H54 (cell line): ENCODE measurements at places on chromosomes 11 and 22.

DNA sequence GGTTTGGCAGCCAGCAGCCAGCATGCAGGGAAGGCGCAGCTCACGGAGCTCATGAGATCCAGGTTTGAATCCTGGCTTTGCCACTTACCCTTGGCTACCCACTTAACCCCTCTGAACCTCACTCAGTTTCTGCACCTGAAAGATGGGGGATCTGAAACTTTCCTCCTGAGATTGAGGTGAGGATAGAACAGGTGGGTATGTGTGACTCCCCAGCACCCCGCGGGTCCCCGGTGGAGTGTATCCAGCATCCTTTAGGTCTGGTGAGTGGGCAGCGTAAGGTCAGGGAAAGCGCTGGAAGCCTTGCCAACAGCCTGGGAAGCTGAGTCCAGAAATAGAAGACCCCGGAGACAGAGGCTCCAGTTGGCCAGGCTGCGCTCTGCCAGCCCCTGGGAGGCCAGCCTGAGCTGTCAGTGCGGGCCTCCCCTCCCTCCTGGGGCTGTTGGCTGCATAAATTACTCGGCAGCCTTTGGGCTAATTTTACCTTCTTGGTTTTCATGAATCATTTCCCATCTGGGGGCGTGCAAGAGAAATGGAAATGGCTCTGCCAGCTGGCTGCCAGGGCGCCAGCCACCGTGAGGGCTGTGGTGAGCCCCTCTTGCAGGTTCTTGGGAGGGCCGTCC lies 17.6 kb downstream of the PRDM11 start:
- DNase-seq = no peak

GRCh38 chr11:134008634-134009071 lies 51.9 kb upstream of the IGSF9B start:
- DNase-seq = no peak

GRCh38 chr11:72009156-72009555 lies 10.4 kb downstream of the IL18BP start:
- no peak for DNase-seq

- no peak for DNase-seq
These were observed 644.4 kb downstream of the TBC1D22A start for GRCh38 chr22:47406896-47407295.

DNA sequence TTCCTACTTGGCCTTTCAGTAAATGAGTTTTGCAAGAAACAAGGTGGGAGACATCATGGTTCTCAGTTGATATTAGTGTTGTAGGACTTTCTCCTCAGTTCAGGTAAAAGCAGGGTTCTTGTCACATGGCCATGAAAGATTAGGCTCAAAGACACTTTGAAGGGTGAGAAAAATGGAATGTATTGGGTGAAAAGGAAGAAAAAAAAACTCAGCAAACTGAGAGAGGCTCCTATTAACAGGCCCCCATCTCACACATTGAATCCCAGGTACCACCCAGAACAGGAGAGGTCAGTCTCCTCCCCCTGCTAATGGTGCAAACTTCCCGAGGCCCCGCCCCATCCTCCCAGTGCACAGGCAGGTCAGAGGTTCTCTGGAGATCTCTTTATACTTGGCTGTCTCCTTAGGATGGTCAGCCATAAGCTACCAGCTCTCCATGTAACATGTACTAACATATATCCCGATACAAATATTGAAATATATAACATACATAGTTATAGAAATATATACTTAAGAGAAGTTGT lies 62.2 kb downstream of the MICAL2 start:
- DNase-seq = no peak

DNA sequence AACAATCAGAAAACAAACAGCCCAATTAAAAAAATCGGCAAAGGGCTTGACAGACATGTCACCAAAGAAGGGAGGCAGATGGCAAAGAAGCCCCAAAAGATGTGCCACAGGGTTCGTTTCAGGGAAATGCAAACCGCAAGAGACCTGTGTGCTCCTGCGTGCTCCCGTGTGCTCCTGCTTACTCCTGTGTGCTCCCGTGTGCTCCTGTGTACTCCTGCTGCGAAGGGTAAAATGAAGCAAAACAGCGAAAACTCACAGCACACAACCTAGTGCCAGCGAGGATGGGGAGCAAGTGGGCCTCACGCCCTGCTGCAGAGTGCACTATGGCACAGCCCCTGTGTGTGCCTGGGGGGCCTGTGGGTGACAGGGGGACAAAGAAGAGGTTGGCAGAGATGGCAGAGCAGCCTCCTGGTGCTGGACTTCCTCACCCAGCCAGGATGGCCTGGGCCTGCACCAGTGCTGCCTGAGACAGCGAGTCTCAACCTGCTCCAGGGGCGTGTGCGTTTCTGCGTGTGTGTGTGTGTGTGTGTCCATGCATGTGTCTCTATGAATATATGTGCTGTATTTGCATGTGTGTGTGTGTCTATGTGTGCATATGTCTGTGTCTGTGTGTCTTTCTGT lies 14.0 kb downstream of the ASCL2 start:
- DNase-seq = no peak

DNA sequence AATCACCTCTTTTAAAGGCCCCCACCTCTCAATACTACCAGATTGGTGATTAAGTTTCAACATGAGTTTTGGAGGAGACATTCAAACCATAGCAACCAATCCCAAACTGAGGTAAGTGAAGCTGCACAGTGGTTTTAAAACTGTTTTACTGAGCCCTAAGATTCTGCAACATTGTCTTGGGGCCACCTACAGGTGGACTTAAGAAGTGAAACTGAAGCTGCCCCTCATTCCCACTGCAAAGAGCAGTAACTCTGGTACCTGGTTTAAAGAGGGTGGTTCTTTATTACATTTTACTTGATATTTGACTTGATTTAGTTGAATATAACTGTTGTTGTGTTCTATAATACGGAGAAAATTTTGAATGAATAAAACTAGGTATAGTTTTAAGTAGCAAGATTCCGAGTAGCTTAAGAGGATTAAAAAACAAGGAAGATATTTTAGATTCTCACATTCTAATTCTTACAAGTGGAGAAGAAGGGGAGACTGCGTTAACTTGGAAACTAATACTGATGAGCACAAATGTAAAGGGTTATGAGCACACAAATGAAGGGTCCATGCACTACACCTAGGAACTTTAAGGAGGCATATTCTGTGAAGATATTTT lies 26.7 kb downstream of the SYT9 start:
- DNase-seq = peak; percentile 23

GRCh38 chr11:101840704-101841103 lies 74.1 kb upstream of the CEP126 start:
- DNase-seq = no peak

DNA sequence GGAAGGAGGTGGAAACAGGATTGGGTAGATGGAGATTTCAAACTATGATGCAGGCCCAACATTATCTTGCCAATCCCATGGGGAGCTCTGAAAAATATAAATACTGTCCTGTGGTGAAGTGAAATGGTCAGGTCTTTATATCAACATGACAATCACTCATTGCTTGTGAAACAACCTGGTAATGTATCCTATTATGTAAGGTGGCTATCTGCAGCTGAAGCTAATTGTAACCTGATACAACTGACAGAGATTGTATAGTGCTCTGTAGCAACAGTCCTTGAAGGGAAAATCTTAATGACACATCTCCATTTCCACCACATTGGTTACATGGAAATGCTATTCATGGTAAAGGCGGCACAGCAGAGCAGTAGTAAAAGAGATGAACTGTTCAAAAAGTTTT lies 20.7 kb upstream of the CHORDC1 start:
- no peak for DNase-seq

DNA sequence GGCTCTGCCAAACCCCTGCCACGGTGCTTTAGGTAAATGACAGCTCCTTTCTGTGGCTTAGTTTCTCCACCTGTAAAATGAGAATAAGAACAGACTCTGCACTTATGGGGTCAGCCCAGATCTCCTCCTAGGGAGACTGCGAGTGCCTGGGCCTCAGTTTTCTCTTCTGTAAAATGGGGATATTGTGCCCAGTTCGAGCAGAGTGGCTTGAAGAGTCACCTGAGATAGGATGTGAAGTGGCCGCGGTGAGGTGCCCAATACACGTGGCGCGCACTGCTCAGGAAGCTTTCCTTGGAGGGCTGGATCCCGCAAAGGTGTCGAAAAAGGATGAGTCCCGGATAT lies 473 bp upstream of the EMID1 start:
- DNase-seq = no peak

DNA sequence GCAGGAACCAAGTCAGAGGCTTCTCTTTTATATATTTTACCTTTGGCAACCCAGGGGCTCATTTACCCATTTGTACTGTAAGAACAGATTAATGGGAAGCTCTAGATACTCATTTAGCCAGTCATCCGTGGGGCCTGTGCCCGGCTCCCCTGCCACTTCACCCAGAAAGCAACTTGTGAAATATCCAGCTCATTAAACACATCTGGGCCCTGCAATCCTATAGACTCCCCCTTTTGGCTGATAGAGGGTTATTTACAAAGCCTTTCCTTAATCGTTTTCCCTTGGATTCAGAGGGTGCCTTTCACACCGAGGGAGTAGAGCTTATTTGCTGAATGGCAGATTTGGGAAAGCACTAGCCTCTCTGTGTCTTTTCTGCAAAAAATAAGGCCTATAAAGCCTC lies 118.7 kb upstream of the SORL1-AS1 start:
- DNase-seq = no peak

- no peak for DNase-seq
These were observed 276.1 kb downstream of the SBF2 start for GRCh38 chr11:10017911-10018310.

GRCh38 chr11:62689421-62690183 lies at the start of gene LRRN4CL:
LRRN4CL (minus strand) TSS chr11:62689530; CDS start chr11:62688508, 1,022 bp downstream.
- DNase-seq = peak; percentile 77
